Heart right ventricle (tissue), 16 donors: ENCODE measurements at places on chromosomes 1 and 21. TPM values are rescaled to one million over a fixed set of nuclear protein-coding genes. Genes with fewer than 3 reads are reported as not detected.

Gene GPR52
- 1.4 TPM for total RNA-seq

DNA sequence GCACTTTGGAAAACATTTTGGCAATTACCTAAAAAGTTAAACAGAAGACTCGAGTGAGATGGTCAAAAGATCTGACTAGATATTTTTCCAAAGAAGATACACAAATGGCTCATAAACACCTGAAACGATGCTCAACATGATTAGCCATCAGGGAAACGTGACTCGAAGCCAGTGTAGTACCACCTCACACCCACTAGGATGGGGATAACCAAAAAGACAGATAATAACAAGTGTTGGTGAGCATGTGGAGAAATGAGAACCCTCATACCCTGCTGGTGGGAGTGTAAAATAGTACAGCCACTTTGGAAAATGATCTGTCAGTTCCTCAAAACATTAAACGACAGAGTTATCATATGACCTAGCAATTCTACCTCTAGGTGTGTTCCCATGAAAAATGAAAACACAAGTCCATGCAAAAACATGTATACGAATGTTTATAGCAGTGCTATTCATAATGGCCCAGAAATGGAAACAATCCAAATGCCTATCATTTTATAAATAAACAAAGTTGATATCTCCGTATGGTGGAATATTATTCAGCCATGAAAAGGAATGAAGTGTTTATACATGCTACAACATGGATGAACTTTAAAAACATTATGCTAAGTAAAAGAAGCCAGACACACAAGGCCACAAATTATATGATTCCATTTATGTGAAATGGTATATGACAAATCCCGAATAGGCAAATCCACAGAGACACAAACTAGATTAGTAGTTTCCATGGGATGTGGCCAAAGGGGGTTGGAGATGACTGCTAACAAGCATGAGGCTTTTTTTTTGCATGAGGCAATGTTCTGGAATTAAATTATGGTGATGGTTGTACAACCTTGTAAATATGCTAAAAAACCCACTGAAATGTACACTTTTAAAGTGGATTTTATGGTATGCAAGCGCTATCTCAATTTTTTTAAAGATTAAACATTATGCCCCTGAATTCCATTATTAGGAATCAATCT lies 625.3 kb downstream of the KIF26B start:
- DNase-seq: no peak

GRCh38 chr1:3959361-3959760 lies 59.3 kb upstream of the C1orf174 start:
- DNase-seq: no peak

DNA sequence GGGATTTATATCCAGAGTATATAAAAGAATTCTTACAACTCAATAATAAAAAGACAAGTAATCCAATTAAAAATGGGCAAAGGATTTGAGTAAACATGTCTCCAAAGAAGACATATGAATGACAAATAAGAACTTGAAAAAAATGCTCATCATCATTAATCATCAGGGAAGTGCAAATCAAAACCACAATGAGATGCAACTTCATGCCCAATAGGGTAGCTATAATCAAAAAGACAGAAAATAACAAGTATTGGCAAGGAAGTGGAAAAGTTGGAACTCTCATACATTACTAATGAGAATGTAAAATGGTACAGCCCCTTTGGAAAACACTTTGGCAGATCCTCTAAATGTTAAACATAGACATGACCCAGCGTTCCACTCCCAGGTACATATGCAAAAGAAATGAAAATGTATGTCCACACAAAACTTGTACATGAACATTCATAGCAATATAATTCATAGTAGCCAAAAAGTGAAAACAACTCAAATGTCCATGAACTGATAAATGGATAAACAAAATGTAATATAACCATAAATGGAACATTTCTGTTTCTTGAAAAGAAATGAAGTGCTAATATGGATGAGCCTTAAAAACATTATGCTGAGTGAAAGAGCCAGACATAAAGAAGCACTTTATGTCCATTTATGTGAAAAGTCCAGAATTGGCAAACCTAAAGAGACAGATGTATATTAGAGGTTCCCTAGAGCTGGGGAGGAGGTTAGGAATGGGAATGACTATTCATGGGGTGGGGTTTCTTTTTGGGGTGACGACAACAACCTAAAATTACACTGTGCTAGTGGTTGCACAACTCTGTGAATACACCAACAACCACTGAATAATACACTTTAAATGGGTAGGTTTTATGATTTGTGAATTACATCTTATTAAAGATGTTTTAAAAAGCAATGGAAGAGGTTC lies 259.7 kb downstream of the RHOU start:
- no peak for DNase-seq

Gene LENEP
- not detected for total RNA-seq

- DNase-seq: no peak
Observed at GRCh38 chr1:81850495-81850894, 49.8 kb downstream of the ADGRL2 start.

Gene NBPF10
- total RNA-seq: 0.47 TPM
